AG04450 (cell line): ENCODE measurements at places on chromosomes 1 and 21.

- DNase-seq, result no peak
These were observed 197.2 kb downstream of the C1orf94 start for GRCh38 chr1:34373912-34374311.

DNA sequence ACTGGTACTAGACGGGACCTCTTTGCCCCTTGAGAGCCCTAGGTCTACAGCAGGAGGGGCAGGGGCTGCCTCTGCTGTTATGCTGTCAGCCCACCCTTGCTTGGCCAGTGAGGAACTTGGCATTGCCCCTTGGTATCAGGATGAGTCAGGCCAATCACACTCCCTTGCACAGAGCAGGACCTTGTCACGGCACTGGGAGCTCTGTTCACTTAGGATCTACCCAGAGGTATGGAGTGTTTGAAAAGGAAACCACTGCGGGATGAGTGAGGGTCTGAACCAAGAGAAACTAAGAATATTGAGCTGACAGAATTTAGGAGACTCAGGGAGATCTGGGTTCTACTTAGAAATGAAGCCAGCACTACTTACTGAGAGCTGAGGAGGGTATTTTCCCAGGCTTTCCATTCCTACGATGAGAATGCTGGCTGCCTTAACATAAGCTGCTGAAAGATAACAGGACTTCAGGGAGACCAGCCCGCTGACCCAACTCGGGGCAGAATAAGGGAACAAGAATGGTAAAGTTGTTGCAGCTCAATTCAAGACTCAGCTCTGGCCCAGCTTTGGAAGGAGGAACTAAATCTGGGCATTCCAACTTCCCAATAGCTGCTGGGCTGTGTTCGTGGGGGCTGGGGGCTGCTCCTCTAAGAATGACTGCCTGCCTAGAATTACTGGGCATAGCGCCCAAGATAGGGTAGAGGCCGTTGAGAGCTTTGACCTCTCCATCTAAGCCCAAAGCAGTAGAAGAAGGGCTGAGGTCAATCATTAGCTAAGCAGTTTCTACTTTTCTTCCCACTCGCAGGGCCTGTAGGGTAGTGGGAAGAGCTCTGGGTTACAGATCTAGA, 1.5 kb downstream of the FABP3 start:
- DNase-seq, result no peak

DNA sequence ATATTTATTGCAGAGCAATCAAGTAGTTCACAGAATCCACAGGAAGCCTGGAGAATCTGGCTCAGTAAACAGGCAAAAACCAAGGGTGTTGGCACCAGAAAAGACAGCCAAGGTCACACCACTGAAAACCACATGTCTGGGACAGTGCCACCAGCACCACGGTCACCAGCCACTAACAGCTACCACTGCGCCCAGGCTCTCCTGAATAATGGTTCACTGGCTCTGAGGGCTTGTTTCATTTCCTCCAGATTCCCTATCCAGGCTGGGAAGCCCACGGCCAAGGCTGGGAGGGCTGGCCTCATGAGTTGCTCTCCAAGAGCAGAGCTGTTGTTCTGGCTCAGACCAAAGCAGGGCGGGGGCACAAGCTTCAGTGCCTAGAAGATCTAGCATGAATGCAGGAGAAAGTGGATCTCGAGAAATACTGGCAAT, 54.5 kb upstream of the PTGFRN start:
- DNase-seq, result no peak

GRCh38 chr1:94017155-94017829, 103.7 kb downstream of the ABCA4 start:
- no peak for DNase-seq

GRCh38 chr1:119702384-119702783, 9.3 kb upstream of the PHGDH start:
- DNase-seq, result no peak

GRCh38 chr1:62687903-62688686, at the start of gene DOCK7:
DOCK7 (minus strand) TSS chr1:62688386; CDS start chr1:62688264, 122 bp downstream.
- no peak for DNase-seq

GRCh38 chr21:41678016-41678923, 88.6 kb downstream of the RIPK4 start:
- no peak for DNase-seq

DNA sequence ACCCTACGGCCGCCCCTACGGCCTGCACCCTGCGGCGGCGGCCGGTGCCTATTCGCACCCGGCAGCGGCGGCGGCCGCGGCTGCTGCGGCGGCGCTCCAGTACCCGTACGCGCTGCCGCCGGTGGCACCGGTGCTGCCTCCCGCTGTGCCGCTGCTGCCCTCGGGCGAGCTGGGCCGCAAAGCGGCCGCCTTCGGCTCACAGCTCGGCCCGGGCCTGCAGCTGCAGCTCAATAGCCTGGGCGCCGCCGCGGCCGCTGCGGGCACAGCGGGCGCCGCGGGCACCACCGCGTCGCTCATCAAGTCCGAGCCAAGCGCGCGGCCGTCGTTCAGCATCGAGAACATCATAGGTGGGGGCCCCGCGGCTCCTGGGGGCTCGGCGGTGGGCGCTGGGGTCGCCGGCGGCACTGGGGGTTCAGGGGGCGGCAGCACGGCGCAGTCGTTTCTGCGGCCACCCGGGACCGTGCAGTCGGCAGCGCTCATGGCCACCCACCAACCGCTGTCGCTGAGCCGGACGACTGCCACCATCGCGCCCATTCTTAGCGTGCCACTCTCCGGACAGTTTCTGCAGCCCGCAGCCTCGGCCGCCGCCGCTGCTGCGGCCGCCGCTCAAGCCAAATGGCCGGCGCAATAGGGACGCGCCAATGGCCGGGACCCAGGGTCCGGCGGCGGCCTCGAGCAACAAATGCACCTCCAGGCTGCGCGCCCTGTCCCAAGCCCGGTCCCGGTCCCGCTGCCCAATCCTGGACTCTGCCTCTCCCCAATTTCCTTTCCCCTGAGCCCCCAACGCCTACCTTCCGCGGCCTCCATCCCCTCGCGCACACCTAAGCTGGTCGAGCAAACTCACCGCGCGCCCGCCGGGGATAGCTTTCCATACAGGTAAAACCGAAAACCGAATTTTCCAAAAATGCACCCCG, 1.8 kb downstream of the FOXD3 start:
- no peak for DNase-seq

GRCh38 chr1:230857822-230858221, 10.5 kb downstream of the C1orf198 start:
- DNase-seq, result no peak

GRCh38 chr1:235697508-235697907, 47.9 kb upstream of the GNG4 start:
- no peak for DNase-seq

GRCh38 chr1:226406401-226406881, 1.5 kb downstream of the PARP1 start:
- no peak for DNase-seq

DNA sequence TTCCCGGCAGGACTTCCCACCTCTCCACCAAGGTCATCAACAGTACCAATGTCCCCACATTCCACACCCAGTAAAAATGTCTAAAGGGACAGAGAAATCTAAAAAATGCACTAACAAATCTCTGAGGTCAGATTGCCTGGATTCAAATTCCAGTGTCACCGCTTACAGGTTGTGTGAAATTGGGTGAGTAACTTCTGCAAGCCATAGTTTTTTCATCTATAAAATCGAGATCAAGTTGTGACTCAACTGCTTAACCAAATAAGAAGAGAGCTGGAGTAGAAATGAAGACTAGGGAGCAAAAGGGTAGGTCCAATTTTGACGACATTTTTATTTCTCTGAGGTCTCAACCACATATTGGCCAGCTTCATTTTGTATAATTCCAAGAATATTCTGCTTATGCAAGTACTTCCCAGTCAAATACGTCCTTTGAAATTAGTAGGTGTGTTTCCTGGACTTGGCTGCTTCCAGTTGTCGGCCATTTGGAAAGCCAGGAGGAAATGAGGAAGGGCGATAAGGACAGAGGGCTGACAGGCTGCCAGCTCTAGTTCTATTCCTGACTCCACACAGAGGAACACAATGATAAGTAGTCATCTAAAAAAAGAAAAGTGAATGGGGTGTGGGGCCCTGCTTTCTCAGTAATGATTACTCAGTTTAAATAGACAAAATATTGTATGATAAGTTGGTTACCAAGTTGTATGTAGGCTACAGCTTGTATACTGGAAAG, 57.7 kb upstream of the ZC3H11B start:
- no peak for DNase-seq

DNA sequence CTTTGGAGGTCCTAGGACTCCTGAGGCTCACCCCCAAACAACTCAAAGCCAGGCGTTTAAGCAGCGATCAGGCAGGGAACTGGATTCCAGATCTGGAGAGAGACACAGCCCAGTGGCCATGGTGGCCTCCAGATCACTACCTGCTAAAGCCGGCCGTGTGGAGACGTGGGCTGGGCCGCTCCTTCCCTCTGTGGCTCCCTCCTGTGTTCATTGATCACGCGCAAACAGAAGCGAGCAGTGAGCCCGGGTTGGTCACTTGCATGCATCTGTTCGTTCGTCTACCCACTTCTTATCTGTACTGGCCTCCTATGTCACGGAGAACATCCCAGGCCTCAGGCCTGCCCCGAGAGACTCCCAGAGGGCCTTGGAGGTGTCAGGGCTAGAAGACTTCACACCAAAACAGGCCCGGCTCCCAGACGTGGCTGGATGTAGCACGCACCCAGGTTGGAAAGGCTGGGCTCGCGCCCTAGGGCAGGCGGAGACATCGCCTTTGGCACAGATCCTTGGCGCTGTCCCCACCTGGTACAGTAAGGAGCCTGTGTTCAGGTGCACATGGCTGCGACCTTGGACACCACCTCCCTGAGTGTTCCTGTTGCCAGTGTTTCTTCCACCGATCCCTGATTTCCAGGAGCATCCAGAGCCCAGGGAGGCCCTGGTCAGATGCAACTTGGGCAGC, 76.7 kb upstream of the ARHGEF16 start:
- no peak for DNase-seq

DNA sequence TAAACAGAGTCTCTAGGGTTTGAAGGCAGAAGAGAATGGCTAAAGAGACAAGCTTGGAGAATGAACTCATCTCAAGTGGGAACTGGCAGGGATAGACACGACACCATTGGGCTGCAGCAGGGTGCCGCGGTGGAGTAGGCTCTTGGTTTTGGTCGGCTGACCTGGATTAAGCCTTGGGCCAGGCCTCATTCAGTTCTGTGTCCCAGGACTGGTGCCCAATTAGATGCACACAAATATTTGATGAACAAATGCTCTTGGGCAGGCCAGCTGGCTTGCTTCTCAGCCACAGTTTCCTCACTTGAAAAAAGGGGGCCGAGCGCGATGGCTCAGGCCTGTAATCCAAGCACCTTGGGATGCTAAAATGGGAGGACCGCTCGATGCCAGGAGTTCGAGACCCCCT, 53.4 kb upstream of the CITED4 start:
- DNase-seq, result no peak

DNA sequence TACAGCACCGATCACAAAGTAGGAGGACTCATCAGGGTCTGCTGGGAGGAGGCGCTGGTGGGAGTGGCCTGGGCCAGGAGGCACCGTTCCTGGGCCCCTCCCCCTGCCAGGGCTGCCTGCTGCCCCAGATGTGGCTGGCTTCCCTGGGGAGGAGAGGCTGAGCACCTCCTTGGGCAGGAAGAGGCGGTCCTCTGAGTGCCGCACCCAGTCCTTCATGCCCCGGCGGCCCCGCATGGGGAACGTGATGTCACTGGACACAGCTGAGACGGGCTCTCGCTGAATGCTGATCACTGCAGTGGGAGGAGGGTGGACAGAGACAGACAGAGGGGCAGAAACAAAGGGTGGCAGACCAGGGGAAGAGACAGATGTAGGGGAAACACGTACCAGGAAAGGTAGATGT, 24.8 kb downstream of the ADGRB2 start:
- DNase-seq, result no peak

- DNase-seq, result no peak
These were observed 38.4 kb upstream of the CCSAP start for GRCh38 chr1:229381234-229381633.

DNA sequence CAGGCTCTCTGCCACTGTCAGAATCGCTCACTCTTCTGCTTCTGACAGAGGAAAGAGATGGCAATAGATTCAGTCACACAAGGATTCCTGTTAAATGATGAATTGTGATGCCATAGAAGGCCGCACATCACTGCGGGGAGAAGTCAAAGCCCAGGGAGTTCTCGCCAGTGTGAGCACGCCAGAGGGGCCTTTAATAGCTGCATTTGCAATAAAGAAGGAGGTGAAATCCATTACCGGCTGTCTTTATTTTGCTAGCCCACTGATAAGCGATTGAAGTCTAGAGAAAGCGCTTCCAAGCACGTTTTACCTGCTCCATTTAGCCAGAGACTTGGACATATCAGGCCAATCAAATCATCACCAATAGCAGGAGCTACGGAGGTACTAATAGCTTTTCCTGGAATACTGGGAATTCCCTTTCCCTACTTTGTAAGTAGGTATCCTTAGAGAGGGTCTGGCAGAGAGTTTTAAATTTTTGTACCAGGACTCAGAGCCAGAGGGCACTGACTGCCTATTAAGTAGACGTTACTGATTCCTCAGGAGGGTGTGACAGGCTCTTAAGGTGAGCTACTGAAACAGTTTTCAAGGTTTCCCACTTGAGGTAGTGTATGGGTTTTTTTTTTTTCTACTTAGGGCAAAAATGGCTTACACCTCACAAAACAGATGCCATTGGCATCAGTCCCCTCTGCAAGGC, 10.2 kb upstream of the TARBP1 start:
- DNase-seq, result no peak

DNA sequence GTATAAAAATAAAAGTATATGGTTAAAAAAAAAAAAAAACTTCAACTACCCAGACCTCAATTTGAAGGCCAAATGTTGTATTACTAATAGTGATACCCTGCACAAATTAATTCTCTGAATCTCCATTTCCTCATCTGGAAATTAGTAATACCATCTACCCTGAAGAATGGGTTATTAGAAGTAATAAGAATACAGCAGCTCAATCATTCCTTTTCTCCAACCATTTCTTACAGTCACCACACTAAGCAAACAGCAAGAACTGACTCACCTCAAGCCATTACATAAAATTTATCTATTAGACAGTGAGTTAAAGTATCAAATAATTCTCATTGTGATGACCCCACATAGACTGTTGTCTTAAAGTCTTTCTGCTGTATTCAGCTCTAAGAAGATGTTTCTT, 39.6 kb downstream of the RERE start:
- no peak for DNase-seq

- no peak for DNase-seq
These were observed 1.3 kb downstream of the WLS start for GRCh38 chr1:68230901-68231626.

DNA sequence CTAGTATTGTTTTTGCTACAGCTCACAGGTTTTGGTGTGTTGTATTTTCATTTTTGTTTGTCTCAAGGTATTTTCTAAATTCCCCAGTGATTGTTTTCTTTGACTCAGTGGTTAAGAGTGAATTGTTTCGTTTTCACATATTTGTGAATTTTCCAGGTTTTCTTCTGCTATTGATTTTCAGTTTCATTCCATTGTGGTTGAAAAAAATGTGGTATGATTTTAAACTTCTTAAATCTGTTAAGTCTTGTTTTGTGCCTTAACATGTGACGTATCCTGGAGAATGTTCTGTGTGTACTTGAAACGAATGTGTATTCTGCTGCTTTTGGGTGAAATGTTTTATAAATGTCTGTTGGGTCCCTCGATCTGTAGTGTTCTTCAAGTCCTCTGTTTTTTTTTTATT, 117.9 kb downstream of the KIF26B start:
- DNase-seq, result no peak

- DNase-seq, result no peak
These were observed 27.7 kb downstream of the IL12RB2 start for GRCh38 chr1:67335411-67335810.

GRCh38 chr1:231215681-231216385, 25.2 kb upstream of the GNPAT start:
- DNase-seq, result no peak
